ENCODE measurements at places on chromosomes 1 and 21.
A peak's percentile ranks its signal among the peaks of the same experiment; 100 is the strongest.

GRCh38 chr1:3992103-3992556, 92.1 kb upstream of the C1orf174 start:
- DNase-seq, result peak; percentile 14

DNA sequence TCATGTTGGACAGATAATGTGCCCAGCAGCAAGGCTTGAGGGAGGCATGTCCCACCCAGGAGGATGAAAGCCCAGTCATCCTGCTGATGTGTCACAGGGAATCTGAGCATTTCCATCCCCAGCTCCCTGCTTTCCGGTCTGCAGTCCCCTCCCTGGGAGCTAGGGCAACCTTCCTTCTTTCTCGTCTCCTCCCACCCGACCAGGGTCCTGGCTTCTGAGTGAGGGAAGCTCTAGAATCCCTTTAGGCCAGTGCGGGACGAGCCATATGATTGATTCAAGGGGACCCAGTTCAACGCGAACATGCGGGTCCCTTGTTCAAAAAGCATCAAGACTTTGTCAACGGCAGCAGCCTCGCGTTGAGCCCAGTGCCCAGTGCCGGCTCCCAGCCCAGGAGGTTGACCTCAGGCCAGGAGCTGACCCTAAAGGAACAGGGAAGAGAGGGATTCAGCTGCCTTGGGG, 96.7 kb upstream of the TMPRSS2 start:
- no peak for DNase-seq

DNA sequence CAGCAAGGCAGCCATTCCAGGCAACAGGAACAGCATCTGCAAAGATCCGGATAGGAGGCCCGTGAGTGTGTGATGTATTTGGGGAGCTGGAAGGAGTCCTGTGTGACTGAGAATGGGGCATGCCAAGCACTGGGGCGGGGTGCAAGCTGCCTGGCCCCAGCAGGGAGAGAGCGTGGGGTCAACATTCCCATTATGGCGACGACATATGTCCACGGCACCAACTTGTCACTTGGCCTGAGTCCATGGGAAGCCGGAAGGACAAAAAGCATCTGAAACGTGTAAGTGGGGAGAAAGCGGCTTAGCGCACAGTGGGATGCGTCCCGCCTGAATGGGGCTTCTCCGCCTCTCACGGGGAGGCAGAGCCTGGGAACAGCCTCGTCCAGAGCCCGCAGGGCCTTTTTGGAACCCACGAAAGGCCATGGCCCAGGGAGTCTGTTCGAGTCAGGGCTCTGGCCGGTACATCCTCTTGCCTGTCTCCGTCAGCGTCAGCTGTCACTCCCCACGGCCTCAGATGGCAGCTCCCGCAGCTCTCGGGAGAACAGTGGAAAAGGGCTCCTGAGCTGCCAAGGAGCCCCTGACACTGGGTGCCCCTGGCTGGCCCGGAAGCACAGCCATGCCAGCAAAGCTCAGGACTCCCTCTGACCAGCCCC, 12.4 kb downstream of the EPHB2 start:
- DNase-seq, result no peak

DNA sequence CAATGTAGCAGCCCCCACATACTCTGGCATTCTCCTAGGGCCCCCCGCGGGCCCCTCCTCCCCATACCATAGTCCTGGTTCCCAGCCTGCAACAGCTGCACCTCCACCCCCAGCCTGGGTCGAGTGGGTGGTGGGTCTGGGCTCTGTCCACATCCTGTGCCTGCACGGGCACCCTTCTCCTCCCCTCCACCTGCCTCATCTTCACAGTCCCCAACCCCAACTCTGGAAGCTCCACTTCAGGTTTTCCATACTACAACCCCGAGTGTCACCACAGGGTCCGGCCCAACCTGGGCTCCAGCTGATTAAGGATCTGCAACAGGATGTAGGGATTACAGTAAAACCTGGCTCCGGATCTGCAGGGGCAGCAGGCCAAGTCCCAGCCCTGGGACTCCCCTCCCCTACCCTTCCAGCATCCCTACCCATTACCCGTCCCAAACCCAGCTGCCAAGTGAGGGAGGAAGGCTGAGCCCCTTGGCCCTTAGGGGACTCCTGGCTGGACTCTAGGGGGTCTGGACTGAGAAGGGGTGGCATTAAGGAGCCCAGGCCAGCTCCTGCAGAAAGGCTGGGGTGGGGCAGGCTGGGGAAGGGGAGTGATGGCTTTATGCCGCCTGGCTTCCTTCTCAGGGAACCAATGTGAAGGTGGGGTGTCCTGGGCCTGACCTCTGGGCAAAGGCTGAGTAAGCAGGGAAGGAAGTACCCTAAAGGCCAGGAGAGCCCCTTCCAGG, 116.8 kb downstream of the CASZ1 start:
- DNase-seq, result peak; percentile 76

DNA sequence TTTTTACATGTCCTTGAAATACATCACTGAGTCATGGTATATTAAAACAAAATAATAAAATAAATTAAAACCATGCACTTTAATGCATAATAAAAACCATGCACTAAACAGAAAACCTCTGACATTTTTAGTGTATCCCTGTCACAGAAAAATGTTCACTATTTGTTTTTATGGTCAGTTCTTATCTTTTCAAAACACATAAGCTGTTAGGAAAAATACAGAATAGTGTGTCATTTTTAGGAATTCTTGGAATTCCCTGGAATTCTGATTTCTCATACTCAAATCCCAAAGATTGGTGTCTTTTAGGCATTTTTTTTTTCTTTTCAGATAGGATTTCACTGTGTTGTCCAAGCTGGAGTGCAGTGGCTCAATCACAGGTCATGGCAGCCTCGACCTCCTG, 25.1 kb upstream of the TINAGL1 start:
- no peak for DNase-seq

DNA sequence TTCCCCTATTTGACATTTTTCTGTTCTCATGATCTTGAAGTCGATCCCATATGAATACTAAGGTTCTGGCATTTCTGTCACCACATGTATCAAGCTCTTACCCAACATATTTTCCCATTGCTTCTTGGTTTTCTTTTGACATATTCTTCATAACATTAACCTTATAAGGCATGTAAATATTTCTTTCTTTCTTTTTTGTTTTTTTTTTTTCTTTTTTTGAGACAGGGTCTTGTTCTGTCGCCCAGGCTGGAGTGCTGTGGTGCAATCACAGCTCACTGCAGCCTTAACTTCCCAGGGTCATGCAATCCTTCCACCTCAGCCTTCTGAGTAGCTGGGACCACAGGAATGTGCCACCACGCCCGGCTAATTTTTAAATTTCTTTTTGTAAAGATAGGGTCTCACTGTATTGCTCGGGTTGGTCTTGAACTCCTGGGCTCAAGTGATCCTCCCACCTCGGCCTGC, 33.1 kb upstream of the ERRFI1 start:
- DNase-seq, result no peak

DNA sequence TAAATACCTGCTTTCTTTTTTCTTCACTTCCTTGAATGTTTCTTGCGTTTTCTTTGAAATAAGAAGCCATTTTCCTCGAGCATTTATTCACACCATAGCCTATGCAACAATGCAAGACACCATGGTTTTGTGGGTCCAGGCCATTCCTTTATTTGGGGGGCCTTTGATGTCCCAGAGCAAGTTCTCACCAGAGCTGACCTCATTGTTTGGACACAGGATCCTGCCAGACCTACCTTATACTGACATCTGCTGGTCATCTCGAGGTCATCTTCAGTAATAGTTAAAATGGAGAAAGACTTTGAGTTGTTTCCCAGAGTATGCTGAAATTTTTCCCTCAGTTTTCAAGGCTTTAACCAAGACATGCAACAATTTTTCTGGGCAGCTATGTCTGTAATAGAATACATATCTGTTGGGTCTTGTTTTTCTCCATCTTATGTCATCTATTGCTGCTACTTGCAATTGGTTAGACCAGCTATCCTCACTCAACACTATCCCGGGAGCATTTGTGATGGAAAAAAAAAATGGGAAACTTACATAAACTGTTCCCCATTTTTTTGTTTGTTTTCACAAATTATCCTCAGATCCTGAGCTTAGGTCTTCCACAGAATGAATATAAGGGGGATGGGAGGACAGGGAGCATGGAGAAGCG, 34.0 kb upstream of the BACE2 start:
- DNase-seq, result peak; percentile 69

Data from hematopoietic multipotent progenitor cell treated with erythropoietin and hydrocortisone succinate and interleukin-3 and kit ligand, for 4 days (in vitro differentiated cells).